ENCODE measurements at places on chromosomes 6 and 20.
A peak's percentile ranks its signal among the peaks of the same experiment; 100 is the strongest.

GRCh38 chr6:10248378-10248843 is 166.5 kb downstream of the TFAP2A start:
- DNase-seq = no peak

GRCh38 chr6:91196729-91197128 is 609.9 kb upstream of the MAP3K7 start:
- DNase-seq = no peak

- no peak for DNase-seq
These were observed 69.8 kb downstream of the CD83 start for GRCh38 chr6:14187406-14187805.

GRCh38 chr6:139868576-139868975 is 494.1 kb upstream of the CITED2 start:
- DNase-seq = no peak

DNA sequence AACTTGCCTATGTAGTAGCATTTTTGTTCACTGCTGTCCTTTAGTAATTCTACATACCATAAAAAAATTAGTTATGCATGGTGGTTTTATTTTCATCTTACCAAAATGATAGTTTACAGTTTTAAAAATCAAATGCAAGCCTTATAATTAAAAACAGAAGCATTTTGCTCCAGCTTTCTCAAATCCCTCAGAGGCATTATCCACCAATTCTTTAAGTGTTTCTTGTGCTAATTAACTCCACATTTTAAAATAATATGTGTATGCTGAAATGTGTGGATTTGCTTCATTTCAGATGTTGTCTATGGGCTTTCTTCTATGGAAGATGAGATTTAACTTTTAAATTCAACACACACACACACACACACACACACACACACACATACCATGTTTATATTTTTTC is 49.3 kb downstream of the PCSK2 start:
- DNase-seq = no peak

DNA sequence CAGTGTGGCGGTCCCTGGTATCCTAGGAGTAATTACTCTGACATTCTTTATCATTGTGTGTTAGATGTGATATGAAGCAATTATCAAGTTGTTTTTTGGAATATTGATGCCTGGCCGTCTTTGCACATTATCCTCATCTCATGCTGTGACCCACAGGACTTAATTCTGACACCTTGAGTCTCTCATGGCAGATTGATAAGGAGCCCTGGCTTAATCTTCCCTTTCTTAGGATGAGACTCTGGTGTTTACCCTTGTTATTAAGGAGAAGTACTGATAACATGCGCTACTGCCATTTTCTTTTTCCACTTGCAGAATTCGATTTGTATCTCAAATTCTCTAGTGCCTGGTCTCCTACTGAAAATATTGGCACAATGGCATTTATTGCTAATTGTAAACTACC is 980.2 kb downstream of the KIF16B start:
- DNase-seq = no peak

DNA sequence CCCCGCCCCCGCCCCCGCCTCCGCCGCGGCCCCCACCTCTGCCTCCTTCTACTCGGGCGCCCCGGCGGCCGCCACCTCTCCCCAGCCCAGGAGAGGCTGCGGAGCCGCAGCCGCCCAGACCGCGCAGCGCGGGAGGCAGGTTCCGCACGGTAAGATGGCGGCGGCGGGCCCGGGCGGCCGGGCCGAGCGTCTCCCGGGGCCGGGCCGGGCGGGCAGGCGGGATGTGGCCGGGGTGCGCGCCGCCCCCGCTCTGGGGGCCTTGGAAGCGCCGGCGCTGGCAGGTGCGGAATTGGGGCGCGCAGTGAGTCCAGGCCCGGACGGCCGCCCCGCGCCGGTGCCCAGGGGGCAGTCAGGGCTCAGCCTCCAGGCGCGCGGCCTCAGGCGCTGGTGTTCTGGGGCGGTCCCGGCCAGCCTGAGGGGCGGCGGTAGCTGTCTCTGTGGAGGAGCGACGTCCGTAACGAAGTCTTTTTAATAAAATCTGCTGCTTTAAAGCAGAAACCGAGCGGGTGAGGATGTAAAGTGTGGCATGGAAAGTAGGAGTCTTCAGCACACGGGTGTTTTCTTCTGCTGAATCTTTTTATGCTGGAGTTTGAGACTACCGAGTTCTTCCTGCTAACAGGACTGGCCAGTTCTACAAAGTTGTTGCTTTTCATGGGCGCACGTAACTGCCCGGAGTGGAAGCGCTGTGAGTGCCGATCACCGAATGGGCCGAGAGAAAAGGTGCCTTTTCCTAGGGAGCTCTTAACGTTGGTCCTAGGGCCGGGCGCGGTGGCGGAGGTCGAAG is at the start of gene GID8:
Gene GID8 (plus strand): TSS at position 43 of the 784 bp plus-strand sequence. CDS start 3,356 bp downstream, outside the sequence.
- DNase-seq = no peak

GRCh38 chr6:101396548-101397173 is 3.2 kb downstream of the GRIK2 start:
- DNase-seq = peak; percentile 19

- DNase-seq = no peak
These were observed 127.4 kb downstream of the CD24 start for GRCh38 chr6:106847116-106847515.

GRCh38 chr6:28683945-28684538 is 158.4 kb downstream of the GPX5 start:
- no peak for DNase-seq

- no peak for DNase-seq
These were observed 466.0 kb downstream of the GJA1 start for GRCh38 chr6:121901432-121901831.

- DNase-seq = peak; percentile 17
These were observed 10.5 kb downstream of the PLN start for GRCh38 chr6:118558464-118559217.

DNA sequence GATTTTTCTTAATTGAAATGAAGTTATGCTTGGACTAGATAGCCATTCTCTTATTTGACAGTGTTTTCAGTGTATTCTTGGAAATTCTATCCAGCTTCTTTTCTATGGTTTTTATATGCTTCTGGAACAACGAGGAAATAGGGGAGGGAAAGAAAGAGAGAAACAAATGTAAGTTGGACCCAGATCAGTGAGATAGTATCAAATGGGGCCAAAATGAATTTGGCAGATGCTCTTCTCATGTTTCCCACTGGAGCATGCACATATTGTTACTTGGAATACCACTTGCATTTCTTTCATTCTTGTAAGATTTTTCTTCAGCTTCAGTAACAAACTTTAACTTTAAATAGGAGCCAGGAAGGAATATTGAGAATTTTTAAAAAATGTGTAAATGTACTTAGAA is 312.3 kb downstream of the PRL start:
- DNase-seq = no peak

- DNase-seq = no peak
These were observed 141.0 kb downstream of the TFAP2C start for GRCh38 chr20:56769921-56770600.

- DNase-seq = no peak
These were observed 481.2 kb downstream of the HAO1 start for GRCh38 chr20:7459083-7459482.

DNA sequence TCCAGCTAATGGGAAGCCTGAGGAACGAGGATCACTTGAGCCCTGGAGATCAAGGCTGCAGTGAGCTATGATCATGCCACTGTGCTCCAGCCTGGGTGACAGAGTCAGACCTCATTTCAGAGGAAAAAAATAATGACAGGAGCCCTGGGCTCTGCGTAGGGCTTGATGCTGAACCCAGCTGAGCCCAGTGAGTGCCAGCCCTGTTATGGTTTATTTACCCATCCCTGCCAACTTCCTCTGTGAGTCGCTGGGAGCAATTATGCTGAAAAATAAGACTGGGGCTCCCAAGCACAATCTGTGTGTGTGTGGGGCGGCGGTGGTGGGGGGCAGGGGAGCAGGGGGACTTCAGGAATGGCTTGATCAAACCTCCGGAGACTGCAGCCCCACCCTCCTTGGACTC is 75.9 kb upstream of the PMEPA1 start:
- DNase-seq = no peak

DNA sequence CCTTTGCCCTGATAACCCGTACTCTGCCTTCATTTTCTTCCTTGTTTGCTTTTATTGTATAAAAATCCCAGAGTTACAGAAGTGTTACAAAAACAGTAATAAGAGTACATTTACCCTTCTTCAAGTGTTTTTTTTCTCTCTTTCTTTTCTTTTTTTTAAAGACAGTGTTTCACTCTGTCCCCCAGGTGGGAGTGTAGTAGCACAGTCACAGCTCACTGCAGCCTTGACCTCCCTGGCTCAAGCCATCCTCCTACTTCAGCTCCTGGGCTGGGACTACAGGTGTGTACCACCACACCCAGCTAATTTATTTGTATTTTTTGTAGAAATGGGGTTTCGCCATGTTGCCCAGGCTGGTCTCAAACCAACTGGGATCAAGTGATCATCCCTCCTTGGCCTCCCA is 402.7 kb downstream of the CDKAL1 start:
- no peak for DNase-seq

DNA sequence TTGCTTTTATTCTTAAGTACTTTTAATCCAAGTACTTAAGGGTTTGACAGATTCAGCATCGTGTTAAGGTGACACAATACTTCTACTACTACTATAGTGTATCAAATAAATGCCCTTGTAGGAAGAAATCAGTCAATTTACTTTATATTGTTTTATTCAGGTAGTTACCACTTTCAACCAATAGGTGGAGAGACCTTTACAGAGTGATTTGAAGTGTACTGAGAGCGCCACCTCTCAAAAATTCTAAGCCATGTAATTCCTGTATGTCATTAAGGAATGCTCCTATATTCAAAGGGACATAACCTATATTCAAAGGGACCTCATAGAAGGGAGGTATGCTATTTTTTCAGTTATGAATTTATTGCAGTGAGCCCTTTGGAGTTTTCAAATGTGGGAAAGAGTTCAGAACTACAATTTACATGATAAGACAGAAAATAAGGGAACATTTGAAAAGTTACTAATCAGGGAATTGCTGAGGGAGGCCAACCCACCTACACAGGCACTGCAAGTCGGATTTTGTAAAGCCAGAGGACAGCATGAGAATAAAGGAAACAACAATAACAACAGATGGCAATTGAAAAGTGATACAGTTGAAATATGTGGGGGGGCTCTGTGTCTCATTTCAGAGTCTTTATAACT is 955.6 kb downstream of the TBC1D32 start:
- DNase-seq = no peak

DNA sequence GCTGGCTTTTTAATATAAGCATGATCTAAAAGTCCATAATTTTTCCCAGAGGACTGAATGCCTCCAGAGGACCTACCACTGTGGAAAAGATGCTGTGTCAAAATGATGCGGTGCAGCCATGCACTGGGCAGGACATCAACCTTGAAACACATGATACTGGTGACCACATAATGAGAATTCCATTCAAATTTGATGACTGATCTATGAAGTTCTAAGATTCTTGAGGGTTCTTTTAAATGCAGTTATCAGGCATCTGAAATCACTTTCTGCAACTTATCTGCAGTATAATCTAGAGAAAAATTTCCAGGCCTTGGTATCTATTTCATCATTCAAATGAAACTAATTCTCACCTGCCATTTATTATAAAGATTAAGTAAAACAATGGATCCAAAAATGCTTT is 15.0 kb upstream of the MARCKS start:
- no peak for DNase-seq

GRCh38 chr20:50613438-50614169 is 77.7 kb downstream of the RIPOR3 start:
- no peak for DNase-seq

DNA sequence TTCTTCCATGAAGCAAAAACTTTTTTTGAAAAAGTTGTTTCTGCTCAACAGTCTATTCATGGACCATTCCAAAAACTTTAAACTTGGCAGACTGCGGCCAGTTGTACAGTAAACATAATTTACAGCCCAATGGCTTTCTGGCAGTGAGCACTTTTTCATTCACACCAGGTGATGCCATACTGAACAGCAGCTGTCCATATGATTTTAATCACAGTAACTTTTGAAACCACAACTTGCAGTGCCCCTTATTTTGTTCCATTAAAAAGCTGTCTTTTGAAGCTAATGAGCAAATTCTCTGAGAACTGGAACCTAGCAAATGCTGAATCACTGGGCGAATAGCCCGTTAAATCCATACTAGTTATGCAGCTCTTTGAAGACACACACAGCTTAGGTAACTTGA is 576.6 kb downstream of the PTPRT start:
- no peak for DNase-seq

DNA sequence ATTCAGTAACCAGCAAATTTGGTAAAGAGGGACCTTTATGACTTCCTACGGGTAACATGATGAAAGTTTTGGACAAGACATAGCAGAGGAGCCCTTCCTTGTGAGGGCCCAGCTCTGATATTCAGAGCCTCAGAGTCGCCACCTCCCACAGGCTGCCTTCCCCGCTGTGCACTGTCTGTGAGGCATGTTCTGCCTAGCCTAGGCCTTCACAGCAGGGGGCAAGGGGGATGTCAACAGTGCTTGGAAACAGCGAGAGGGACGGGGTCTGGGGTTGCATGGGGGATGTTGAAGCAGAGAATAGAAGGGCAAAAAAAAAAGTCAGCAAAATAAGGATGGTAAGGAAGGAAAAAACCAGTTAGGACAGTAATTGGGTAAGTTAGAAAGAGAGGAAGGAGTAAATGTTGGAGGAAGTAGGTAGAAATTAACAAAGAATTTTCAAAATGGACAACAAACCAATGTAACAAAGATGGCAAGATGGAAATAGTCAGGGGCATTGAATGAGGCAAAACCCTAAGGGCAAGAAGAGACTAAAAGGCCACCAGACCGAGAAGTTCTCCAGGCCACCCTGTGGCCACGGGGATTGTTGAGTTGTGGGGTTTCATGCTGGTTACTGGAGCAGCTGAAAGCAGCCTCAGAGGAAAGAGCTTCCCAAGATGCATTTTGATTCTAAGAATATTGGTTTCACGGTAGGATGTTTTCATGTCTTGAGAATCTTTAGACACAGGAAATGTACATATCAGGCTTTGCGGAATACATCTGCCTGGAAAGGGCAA is 139.8 kb downstream of the LY86 start:
- no peak for DNase-seq

GRCh38 chr6:165848086-165848426 is 185.0 kb upstream of the PDE10A start:
- no peak for DNase-seq

- no peak for DNase-seq
These were observed 80.0 kb upstream of the PREP start for GRCh38 chr6:105482921-105483320.

DNA sequence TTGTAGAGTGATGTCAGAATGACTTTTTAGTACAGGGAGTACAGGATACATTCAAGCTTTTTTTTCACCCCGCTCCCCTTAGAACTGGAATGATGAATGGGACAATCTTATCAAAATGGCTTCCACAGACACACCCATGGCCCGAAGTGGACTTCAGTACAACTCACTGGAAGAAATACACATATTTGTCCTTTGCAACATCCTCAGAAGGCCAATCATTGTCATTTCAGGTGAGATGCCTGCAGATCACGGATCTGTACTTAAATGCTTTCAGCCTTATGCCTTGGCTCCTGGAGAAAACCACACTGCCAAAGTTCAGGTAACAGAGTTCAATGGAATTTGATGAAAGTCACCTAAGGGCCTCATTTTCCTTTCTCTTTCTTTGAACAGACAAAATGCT is 8.5 kb downstream of the TNFAIP3 start:
- DNase-seq = no peak

GRCh38 chr6:14555804-14556203 is 438.2 kb downstream of the CD83 start:
- no peak for DNase-seq

GRCh38 chr20:59153355-59153681 is 10.3 kb upstream of the ZNF831 start:
- DNase-seq = no peak

- DNase-seq = peak; percentile 53
These were observed 5.5 kb upstream of the PRELID3B start for GRCh38 chr20:59047938-59048680.

Measured in T-helper 2 cell treated with Interferon-gamma antibody and Interleukin-4, amounts not matched to agents 5 μg/mL and 100 μg/mL, for 36 hours (primary cell).